Thymus (tissue), 14 donors: ENCODE measurements at places on chromosomes 7 and 10. TPM values are rescaled to one million over a fixed set of nuclear protein-coding genes. Genes with fewer than 3 reads are reported as not detected.

DNA sequence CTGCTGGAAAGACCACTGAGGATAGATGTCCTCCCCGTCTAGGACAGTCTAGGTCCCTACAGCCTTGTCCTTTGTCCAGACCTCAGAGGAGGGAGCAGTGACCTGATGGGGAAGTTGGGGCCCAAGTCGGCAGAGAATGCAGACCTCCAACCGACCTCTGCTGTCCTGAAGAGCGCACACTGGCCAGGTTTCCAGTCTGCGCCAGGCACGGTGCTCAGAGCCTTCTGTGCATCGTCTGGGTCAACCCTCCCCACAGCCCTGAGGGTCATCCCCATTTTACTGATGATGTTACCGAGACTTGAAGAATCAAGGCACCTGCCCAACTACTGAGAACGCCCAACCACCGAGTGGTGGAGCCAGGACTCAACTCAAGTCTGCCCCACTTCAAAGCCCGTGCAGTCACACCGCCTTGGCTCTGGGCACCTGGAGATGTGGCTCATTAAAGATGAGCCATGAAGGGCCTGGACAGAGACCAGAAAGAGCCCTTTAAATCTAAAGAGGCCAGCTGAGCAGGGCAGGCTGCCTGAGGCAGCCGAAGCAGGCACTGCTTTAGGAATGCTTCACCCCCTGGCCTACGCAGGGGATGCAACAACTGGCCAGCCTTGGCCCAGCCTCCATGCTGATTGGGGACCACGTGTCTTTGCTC lies 4.4 kb downstream of the ITPRIP start:
- DNase-seq = no peak

DNA sequence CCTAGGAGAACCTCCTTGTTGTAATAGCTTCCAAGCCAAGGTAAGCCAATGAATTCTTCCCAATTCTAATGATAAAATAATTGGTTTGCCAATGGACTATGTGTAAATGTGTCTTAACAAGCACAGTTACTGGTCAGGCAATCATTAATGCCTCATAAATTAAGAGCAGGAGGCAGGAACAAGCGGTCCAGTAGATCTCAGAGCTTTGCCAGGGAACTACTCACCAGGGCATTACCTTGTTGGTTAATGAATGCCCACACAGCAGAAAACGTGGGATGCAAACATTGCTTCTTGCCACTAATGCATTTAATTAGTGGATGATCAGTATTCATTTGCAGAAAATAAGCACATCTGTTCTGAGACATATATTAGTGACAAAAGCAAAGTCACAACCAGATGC lies 26.7 kb upstream of the ZNF800 start:
- no peak for DNase-seq

GRCh38 chr10:108638225-108638624 lies 1285.1 kb downstream of the XPNPEP1 start:
- no peak for DNase-seq

DNA sequence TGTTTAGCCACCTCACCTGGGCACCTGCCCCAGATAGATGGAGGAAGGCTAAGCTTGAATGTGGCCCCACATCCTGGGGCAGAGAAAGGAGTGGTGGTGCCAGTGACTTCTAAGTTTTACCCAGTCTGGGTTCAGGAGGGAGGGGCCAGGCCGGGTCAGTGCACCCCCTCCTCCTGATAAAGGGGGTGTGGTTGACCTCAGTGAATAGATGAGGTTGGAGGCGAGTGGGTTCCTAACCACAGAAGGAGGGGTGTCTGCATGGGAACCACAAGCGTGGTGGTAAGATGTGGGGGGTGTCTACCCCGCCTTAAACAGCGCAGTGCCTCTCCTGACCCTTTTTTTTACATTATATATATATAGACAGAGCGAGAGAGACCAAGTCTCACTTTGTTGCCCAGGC lies 105.3 kb upstream of the KCTD7 start:
- DNase-seq = no peak

GRCh38 chr7:135282561-135283254 lies 49.1 kb downstream of the STRA8 start:
- no peak for DNase-seq

DNA sequence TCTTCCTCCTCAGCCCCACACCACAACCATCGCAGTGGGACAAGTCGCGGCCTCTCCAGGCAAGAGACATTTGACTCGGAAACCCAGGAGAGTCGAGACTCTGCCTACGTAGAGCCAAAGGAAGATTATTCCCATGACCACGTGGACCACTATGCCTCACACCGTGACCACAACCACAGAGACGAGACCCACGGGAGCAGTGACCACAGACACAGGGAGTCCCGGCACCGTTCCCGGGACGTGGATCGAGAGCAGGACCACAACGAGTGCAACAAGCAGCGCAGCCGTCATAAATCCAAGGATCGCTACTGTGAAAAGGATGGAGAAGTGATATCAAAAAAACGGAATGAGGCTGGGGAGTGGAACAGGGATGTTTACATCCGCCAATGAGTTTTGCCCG lies 112.1 kb downstream of the NSUN6 start:
- DNase-seq = no peak

DNA sequence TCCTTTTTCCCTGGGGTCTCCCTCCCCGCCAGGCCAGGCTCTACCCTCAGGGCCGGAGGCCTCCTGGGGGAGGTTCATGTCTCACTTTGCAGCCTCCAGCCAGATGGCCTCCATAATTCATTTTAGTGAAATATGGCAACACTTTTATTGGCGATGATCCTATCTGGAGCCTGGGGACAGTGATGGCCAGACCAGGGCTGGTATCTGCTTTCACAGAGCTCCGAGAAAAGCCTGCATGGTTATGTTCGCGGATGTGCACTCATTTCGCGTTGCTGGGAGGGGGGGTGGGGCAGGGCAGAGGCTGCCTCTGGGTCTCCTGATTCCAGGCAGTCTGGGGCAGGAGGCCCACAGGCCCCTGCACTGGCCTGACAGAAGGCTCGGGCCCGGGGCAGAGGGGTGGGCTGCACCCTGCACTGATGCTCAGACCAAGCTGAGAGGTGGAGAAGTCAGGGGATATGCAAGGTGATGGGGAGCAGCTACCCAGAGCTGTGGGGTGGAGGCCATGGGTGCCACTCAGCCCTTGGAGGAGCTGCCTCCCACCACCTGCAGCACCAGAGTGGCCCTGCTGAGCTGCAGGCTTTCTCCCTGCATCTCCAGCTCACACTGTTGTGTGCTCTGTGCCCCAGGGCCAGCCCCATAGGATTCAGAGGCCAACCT lies 85.3 kb upstream of the RET start:
- DNase-seq = no peak

GRCh38 chr10:14543904-14544210 lies 213.1 kb upstream of the FRMD4A start:
- DNase-seq = no peak

GRCh38 chr7:148963583-148964482 lies 64.5 kb downstream of the PDIA4 start:
- DNase-seq = no peak

DNA sequence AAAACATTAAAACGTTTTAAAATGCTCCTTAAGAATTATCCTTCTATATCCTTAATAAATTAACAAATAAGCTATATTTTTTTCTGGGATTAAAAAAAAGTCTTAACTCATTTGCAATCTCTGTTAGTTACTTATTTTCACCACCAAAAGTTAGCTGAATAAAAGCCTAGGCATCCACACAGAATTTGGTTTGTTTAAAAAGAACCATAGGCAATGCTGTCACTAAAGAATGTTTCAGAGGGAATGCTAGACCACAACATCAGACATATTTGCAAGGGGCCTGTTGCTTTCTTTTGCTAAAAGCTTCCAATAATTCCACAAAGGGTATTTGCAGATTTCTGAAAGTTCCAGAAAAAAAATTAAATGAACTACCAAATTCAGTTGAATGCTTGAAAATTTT lies 244.2 kb downstream of the POU6F2 start:
- DNase-seq = no peak

DNA sequence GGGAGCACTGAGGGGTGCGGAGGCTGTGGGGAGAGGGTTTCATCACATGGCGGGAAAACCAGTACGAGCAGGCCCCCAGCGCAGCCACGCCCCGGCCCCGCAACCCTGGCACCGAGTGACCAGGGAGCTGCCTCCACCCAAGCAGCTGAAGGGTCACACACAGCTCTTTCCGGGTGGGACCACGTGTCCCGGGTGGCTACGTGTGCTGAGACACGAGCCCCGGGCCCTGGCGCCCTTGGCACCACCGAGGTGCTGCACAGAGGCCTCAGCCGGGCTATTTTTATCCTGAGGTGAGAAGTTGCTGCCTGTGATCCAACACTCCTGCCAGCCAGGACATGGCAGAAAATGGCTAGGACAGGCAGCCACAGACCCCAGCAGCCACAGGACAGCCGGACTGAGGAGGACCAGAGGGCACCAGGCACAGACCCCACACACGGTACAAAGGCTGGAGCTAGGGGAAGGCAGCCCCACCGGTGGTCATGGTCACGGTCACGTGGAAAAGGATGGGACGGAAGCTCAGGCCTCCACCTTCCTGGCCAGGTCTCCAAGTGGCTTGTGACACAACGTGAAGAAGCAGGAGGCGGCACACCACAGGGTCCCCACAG lies 223.7 kb downstream of the MAD1L1 start:
- no peak for DNase-seq

DNA sequence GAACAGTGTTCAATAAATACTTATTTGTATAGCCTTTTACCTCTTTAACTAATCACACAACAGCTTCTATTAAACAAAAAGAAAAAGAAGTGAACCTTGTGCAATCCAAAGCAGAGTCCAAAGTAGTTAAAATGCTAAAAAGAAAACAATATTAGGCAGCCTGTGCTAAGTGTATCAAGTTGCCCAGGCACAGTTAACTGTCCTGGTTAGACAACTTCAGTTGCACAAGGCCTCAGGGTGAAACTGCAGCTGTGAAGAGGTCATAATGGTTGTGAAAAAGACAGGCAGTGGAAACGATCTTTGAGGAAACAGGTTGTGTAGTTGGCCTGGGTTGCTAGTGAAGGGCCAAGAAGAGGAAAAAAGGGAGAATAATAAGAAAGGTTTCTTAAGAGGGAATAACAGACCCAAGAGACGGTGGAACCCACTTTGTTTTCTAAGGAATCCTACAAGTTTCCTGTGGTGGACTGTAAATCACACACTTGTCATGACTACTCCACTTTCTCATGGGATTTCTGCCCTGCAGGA lies 6.0 kb upstream of the CROT start:
- no peak for DNase-seq

GRCh38 chr10:50919010-50919409 lies 33.6 kb upstream of the A1CF start:
- no peak for DNase-seq

DNA sequence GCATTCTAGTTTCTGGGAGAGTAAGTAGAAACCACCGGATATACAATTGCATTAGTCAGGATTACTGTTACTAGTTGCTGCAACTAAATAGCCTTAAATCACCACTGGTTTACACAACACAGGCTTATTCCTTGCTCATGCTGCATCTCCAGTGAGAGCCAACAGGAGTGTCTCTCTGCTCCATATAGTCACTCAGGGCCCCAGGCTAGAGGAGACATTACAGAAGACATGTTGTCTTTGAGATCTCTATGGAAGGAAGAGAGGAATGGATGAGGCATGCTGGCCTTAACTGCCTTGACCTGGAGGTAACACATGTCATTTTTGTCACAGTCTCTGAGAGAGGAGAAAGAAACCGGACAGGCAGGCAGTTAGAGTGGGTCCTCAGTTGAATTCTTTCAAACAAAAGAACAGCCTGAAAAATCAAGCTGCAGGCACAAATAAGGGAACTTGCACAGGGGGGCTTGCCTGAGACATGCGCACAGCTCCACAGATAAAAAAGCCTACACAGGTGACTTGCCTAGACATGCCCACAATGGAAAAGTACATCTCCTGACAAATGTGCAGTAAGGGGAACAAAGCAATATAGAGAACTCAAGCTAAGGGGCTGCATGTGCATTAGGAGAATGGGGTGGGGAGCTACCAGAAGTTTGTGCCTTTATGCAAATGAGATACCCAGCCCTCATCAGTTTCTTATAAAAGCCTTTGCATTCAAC lies 348.0 kb downstream of the TYW1 start:
- no peak for DNase-seq

- DNase-seq = no peak
Measured at GRCh38 chr7:9711259-9711918, 1262.3 kb upstream of the PHF14 start.

- DNase-seq = peak; percentile 27
Measured at GRCh38 chr7:906776-907157, 30.4 kb downstream of the GET4 start.

GRCh38 chr7:29454899-29455451 lies 108.7 kb upstream of the PRR15 start:
- DNase-seq = no peak

GRCh38 chr10:124127965-124128810 lies 34.8 kb upstream of the CHST15 start:
- no peak for DNase-seq

DNA sequence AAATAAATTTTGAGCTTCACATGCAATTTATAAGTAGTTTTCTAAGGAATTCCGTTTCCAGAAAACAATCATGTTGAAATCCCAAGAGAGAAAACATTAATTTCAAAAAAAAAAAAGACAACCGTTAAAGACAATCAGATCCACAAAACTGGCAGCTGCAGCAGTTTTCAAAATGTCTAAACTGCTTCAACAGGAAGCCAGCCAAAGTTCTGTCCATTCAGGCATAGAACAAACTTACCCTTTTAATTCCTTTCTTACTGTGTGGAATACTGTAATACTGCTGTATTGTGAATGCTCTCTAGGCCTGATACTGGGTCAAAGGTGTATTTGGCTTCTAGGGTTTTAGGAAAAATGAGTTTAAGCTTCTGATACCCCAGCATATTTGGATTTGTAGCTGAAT lies 31.6 kb downstream of the HOXA1 start:
- no peak for DNase-seq

- DNase-seq = no peak
Measured at GRCh38 chr7:10484767-10485166, 488.9 kb upstream of the PHF14 start.

GRCh38 chr7:3282457-3282856 lies 18.6 kb upstream of the SDK1 start:
- DNase-seq = no peak

Gene PON2
- total RNA-seq = 21.6 TPM

Gene GOLGA7B
- total RNA-seq = 0.52 TPM

Gene CACNB2
- 0.85 TPM for total RNA-seq

Gene ADAM22
- total RNA-seq = 4.3 TPM

Gene NAT16
- not detected for total RNA-seq

Gene ADIRF
- 23.8 TPM for total RNA-seq

Gene CDH23
- total RNA-seq = 9.1 TPM

Gene LRRD1
- total RNA-seq = 0.05 TPM

Gene SLC18A3
- total RNA-seq = not detected

Gene EGR2
- total RNA-seq = 6.6 TPM

Gene LRWD1
- 16.2 TPM for total RNA-seq

Gene HOXA3
- 0.80 TPM for total RNA-seq

Gene CBLL1
- total RNA-seq = 15.3 TPM

Gene CPA2
- total RNA-seq = 0.14 TPM

Gene ZNF783
- 7.8 TPM for total RNA-seq

Gene MYL10
- not detected for total RNA-seq
